ENCODE measurements at places on chromosomes 1 and 21. TPM values are rescaled to one million over a fixed set of nuclear protein-coding genes. Genes with fewer than 3 reads are reported as not detected.

GRCh38 chr1:96722958-96723357, 1.4 kb downstream of the PTBP2 start:
- peaks cover 3% of the 10 kb centered on the region for H3K36me3 ChIP-seq
- peaks cover 4% of the 10 kb centered on the region for H3K4me1 ChIP-seq
- peak overlapping the region; percentile 86 for H3K27ac ChIP-seq
- DNase-seq: no peak
- H3K27me3 ChIP-seq: no peaks in the 10 kb centered on the region

- H3K36me3 ChIP-seq: no peaks in the 10 kb centered on the region
- no peak overlapping the region for H3K4me3 ChIP-seq
- H3K4me1 ChIP-seq: no peaks in the 10 kb centered on the region
- no peak overlapping the region for H3K27ac ChIP-seq
- no peaks in the 10 kb centered on the region for H3K27me3 ChIP-seq
Observed at GRCh38 chr1:177346790-177347359, 176.1 kb downstream of the BRINP2 start.

DNA sequence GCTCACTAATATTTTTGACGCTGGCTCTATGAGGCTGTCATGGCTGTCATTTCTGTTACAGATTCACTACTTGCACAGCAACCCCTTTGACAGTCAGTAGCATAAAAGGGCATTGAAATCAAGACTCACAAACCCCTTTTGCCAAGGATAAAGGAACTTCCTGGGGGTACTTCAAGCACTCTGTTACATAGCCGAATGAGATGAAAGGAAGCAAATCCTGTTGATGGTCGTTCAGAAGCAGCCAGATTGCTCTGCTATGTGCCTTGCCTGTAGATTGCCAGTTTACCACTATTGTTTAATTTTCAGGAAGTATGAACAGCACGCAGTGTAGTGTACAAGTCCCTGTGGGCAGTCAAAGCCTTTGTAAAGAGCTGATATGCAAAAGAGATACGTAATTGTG, 296.2 kb downstream of the LRRIQ3 start:
- H3K27me3 ChIP-seq: no peaks in the 10 kb centered on the region
- H3K36me3 ChIP-seq: no peaks in the 10 kb centered on the region
- H3K27ac ChIP-seq: no peak overlapping the region

DNA sequence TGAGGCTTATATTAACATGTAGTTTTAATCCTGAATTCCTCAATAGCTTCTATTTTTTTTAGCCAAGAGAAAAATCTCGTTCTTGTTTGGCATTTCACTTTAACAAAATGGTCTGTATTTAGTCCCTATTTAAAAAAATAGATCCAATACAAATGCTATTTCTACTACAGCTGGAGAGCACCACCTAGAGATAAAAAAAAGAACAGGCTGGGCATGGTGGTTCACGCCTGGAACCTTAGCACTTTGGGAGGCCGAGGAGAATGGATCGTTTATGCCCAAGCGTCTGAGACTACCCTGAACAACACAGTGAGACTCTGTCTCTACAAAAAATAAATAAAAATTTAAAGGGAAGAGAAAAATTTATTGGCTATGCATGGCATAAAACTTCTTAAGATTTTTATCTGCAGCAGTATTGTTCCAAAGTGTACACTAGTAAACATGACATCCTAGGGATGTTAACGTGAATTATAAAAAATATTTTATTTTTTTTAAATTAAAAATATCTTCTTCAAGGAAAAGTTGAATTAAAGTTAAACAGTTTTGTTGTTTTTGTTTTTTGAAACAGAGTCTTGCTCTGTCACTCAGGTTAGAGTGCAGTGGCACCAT, 4.4 kb downstream of the ST7L start:
- H3K27me3 ChIP-seq: no peaks in the 10 kb centered on the region
- no peak overlapping the region for H3K4me3 ChIP-seq
- DNase-seq: no peak
- H3K27ac ChIP-seq: no peak overlapping the region

DNA sequence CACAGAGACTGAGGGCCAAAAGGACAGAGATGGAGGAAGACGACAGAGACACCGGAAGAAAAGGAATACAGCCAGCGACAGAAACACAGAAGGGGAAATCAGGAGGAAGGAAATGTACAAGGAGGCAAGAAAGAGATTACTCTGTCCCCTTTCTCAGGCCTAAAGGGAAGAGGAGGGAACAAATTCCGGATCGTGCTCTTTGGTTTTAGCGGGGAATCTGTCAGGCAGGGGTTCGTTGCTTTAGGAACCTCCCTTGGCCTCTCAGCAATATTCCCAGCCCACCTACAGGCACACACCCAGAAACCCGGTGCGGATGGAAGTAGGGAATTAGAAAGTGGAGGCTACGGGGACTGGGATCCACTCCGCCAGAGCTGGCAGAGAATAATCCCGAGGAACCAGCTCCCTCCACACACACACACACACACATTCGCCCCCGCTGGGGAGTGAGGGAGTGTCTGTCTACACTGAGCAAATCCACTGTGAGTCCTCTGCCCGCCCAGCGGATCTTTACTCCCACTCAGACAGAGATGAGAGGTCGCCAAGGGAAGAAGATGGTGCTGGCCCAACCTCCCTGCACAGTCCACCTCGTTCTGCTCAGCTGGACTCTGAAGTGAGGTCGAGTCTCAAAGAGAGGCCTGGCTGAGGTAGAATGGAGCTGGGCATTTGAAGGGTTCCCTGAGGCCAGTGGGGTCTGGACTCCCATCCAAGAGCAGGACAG, 5.7 kb downstream of the TAL1 start:
- no peak overlapping the region for H3K27ac ChIP-seq
- H3K4me3 ChIP-seq: no peak overlapping the region
- peaks cover 25% of the 10 kb centered on the region for H3K27me3 ChIP-seq
- 0 out of 2 replicates have a peak, but pooled peaks cover 2% of the 10 kb centered on the region for H3K4me1 ChIP-seq

Gene G0S2
- total RNA-seq: 2.5 TPM

Gene AVPR1B
- not detected for total RNA-seq
